ENCODE measurements at places on chromosomes 2 and 18. TPM values are rescaled to one million over a fixed set of nuclear protein-coding genes. Genes with fewer than 3 reads are reported as not detected.

Gene C18orf63
- not detected for total RNA-seq

Gene CYTIP
- total RNA-seq, result 1.9 TPM

Gene PROKR1
- 0.09 TPM for total RNA-seq

Gene TTR
- 4.4 TPM for total RNA-seq

Gene LYG1
- not detected for total RNA-seq

GRCh38 chr2:179749210-179749609 lies 112.2 kb downstream of the ZNF385B start:
- no peak for DNase-seq

- DNase-seq, result peak; percentile 94
Observed at GRCh38 chr2:19801367-19802080, 100.3 kb downstream of the TTC32 start.

- DNase-seq, result no peak
Observed at GRCh38 chr2:198441901-198442300, 637.5 kb downstream of the PLCL1 start.

DNA sequence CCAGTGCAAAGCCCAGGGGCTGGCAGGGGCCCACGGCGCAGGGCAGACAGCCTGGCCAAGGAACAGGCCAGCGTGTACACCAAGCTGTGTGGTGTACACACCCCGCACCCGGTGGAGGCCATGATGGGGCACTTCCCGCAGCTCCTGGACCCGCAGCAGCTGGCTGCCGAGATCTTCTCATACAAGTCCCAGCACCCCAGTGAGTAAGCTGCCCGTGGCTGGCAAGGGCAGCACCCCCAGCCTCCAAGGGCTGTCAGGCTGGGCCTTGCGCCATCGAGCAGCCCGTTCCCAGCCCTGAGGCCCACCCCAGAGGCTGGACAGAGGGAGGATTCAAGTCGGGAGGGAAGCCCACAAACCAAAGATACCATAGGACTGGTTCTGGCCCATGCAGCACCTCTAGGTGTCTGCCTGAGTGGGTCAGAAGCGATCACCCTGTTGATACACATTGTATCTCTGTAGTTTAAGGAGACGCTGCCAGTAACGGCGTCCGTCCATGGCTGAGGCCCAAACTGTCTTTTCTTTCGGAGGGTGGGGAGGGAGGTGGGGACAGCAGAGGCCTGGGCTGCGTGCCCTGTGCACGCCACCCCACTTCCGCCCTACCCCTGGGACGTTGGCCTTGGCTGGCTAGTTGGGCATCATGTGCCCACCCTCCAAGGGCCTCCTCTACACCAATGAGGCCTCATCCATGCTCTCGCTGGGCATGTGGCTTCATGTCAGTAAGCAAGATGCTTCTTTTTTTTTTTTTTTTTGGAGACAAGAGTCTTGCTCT lies 16.8 kb upstream of the MTERF4 start:
- DNase-seq, result no peak

GRCh38 chr2:64727013-64727767 lies 73.5 kb upstream of the SERTAD2 start:
- no peak for DNase-seq

- no peak for DNase-seq
Observed at GRCh38 chr2:143440411-143441012, 311.3 kb downstream of the ARHGAP15 start.

Data from gastrocnemius medialis (tissue), 4 donors.